ENCODE measurements at places on chromosomes 5 and 9.

GRCh38 chr9:108182950-108183381 is 672.8 kb downstream of the ACTL7B start:
- peak; percentile 19 for DNase-seq

GRCh38 chr9:5453004-5453403 is 2.7 kb downstream of the CD274 start:
- DNase-seq, result no peak

- DNase-seq, result no peak
These were observed 15.1 kb upstream of the PWWP2A start for GRCh38 chr5:160134332-160134731.

- DNase-seq, result peak; percentile 78
These were observed 4.5 kb downstream of the PRELID2 start for GRCh38 chr5:145830594-145830993.

- DNase-seq, result no peak
These were observed 207.6 kb upstream of the S1PR3 start for GRCh38 chr9:88783711-88784083.

GRCh38 chr9:130124085-130124860 is 47.9 kb upstream of the NCS1 start:
- no peak for DNase-seq

GRCh38 chr9:95284162-95285080 is 33.1 kb downstream of the FANCC start:
- DNase-seq, result peak; percentile 85

- peak; percentile 26 for DNase-seq
These were observed 864.6 kb upstream of the ACO1 start for GRCh38 chr9:31519826-31520225.

GRCh38 chr9:6873857-6874256 is 116.1 kb downstream of the KDM4C start:
- peak; percentile 54 for DNase-seq

DNA sequence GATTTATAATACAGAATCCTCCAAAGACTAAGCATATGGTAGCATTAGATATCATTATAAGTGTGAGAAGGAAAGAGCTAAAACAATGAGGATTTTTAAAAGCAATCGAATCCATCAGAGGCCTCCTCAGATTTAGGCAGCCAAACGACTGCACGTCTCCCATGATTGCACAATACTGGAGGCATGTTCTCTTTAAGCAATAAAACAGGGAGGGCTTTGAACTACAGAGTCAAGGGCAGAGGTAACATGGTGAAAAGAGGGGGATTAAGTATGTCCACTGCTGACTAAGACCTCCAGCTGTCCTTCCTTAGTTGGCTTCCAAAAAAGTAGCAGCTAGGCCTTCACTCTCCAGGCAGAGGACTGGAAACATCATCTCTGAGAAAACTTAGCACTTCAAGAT is 298.7 kb upstream of the RGMB start:
- DNase-seq, result peak; percentile 33

GRCh38 chr5:37308793-37309192 is 59.6 kb upstream of the CPLANE1 start:
- peak; percentile 90 for DNase-seq

GRCh38 chr9:130018265-130018664 is 24.7 kb downstream of the FNBP1 start:
- DNase-seq, result peak; percentile 61

GRCh38 chr9:2923766-2924379 is 80.0 kb upstream of the PUM3 start:
- no peak for DNase-seq

GRCh38 chr9:127943011-127943662 is 5.5 kb upstream of the DPM2 start:
- no peak for DNase-seq

GRCh38 chr5:96377167-96377566 is 55.9 kb downstream of the PCSK1 start:
- DNase-seq, result peak; percentile 18

DNA sequence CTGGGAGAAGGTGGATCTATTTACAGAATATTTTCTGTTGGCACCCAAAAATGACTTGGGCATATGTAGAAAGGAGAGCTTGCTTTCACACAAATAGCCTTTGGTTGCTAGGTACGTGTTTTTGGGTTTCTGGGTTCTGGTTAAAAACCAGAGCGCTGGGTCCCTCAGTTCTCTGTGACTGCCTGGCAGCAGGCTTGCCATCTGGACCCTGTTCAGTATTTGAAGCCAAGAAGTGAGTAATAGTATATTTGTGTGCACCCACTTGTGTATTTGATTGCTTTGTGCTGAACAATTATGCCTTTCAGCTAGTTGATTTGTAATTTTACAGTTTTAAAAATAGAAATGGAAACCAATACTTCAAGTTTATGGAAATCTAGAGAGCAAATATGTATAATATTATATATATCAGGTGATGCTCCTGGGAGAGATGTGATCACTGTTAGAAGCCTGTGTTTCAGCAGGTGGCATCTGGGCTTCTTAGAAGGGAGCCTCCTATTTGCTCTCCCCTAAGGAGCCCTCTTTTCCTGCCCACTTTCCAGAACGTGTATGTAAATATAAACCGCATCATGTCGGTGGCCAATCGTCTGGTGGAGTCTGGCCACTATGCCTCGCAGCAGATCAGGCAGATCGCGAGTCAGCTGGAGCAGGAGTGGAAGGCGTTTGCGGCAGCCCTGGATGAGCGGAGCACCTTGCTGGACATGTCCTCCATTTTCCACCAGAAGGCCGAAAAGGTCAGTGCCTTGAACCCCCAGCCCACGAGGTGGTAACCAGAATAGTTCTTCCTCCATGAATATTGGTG is 153.6 kb downstream of the TRIO start:
- DNase-seq, result no peak

- DNase-seq, result no peak
These were observed 626.3 kb upstream of the CCNG1 start for GRCh38 chr5:162811071-162811470.

DNA sequence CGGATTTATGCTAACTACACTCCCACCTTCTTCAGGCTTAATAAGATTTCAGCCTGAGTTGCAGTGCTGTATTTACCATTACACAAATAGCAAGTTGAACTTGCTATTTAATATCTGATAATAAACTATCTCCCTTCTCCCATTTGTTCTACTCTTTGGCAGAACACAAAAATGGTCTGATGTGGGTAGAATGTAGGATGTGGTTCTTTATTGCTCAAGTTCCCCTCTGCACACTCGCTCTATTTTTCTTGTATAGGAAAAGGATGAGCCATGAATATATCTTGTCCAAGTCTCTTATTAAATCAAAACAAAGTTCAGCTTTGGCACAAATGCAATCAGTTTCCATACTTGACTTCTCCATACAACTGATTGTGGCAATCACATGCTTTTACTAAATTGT is 37.2 kb upstream of the KIF2A start:
- no peak for DNase-seq

- DNase-seq, result no peak
These were observed 71.5 kb downstream of the COX7C start for GRCh38 chr5:86689103-86689729.

- no peak for DNase-seq
These were observed 11.5 kb upstream of the CARD19 start for GRCh38 chr9:93084471-93084881.

GRCh38 chr5:114185274-114185673 is 176.6 kb upstream of the KCNN2 start:
- peak; percentile 28 for DNase-seq

GRCh38 chr5:61758711-61759110 is 426.7 kb downstream of the ZSWIM6 start:
- DNase-seq, result no peak

- no peak for DNase-seq
These were observed 13.3 kb downstream of the UCK1 start for GRCh38 chr9:131517761-131518190.

GRCh38 chr5:146690880-146691355 is 174.9 kb upstream of the GPR151 start:
- DNase-seq, result no peak

DNA sequence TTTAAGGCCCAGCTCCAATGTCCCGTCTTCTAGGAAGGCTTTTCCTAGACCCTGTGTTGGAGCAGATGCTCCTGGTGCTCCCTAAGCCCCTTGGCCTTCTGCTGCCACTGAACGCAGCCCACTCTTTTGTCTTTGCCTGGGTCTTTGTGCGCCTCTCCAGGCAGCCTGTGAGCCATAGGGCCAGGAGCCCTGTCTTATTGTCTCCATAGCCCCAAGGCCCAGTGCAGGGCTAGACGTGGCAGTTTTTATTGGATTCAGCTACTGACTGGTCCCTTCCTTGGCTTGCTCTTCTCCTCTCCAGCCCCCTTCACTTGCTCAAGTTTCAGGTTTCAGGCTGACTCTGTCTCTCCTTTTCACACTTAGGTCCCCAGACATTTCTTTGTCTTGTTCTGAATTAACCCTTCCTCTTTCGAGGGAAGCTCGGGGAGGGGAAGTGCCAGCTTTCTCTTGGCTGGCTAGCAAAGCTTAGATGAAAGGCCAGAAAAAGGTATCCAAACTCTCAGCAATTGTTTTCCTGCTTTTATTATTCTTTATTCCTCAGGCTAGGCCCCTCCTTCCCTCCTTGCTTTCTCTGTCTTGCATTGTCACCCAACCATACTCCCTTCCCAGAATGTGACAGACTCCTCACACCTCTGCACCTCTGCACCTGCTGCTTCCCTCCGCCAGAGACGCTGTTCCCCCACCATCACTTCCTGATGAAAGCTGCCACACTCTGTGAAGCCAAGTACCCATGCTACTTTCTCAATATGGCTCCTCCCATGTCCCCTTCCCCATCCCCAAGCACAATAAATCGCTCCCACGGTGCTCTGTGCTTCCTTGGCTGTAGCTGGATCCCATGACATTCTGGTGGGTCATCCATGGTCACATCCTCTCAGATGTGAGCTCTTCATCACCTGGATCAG is 101.6 kb upstream of the CPEB4 start:
- no peak for DNase-seq

- no peak for DNase-seq
These were observed 9.7 kb downstream of the YTHDC2 start for GRCh38 chr5:113523168-113523567.

DNA sequence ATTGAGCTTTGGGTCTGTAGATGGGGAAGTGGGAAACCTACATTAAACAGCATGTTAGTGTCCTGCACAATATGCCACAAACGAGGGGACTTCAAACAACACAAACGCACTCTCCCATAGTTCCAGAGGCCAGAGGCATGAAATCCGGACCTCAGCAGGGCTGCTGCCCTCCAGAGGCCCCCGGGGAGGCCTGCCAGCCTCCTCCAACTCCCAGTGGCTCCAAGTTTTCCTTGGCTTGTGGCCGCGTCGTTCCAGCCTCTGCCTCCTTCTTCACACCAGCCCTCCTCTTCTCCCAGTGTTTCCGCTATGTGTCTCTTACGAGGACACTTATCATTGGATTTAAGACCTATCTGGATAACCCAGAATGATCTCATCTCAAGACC is 13.3 kb upstream of the COL5A1 start:
- DNase-seq, result no peak

DNA sequence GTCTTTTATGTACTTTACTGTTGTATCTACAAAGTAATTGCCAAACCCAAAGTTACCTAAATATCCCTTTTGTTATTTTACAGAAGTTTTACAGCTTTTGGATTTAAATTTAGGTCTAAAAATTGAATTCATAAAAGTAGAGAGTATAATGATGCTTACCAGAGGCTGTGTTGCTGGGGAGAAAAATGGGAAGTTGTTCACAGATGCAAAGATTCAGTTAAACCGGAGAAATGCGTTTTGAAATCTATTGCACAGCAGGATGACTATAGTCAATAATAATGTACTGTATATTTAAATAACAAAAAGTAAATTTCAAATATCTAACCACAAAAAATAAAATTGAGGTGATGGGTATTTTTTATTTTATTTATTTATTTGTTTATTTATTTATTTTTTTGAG is 2.6 kb upstream of the ANKRD18A start:
- no peak for DNase-seq

- DNase-seq, result no peak
These were observed 99.2 kb upstream of the BOD1 start for GRCh38 chr5:173715607-173716006.

DNA sequence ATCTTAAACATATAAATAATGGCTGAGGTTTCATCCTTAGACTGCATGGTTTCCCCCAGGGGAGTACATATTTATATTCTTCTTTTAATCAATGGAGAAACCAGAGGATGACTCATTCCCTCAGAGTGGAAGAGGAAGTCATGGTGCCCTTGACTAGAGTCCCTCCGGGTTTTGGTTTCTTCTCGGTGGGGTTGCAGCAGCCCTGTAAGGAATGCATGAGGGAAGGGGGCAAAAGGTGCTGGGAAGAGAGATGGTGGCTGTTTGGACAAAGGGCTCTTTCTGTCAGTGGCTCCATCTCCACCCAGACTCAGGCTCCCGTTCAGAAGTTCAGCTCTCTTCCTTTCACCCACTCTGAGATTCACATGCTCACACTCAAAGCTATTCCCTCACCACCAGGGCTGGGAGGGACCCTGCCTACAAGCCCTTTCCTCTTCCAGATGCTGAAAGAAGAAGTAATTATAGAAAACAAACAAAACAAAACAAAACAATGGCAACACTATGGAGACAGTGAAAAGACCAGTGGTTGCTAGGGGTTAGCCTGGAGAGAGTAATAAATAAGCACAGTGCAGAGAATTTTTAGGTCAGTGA is 129.8 kb upstream of the IL12B start:
- DNase-seq, result peak; percentile 58

DNA sequence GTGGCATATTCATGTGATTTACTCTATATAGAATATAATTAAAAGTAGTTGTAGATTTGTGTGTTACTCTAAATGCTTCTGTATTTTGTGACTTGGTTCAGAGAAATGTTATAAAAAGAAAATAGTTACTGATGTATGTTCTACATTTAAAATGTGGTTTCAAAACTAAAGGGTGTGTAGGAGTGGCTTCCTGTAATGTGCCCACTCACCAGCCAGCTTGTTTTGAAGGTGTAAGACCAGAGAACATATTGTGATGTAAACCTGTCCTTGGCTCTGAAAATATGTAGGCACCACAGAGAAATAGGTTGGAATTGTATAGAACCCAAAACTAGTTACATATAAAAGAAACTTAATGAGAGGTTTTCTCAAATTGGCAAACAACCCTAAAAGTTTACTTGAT is 51.2 kb upstream of the ARRDC3 start:
- DNase-seq, result no peak

GRCh38 chr9:83956436-83957247 is 23.4 kb downstream of the HNRNPK start:
- DNase-seq, result peak; percentile 56

GRCh38 chr5:133668458-133668857 is 56.1 kb upstream of the FSTL4 start:
- no peak for DNase-seq

DNA sequence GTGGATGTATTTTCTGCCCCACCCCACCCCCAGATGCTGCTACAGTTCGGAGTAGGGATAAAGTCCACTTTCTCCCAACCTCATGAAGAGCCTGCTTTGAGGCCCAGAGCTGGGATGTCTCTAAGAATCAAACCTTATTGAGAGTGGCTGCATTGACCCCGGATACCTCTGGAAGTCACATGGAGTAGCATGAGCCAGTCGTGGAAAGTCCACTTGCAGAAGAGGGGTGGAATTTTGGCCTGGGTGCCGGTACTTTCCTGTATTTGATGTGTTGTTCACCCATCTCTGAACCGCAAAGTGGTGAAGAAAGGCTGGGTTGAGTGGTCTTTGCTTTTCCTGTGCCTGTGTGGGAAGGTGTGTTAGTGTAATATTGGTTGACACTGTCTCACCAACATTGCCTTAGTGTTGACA is 3.7 kb downstream of the OTULIN start:
- DNase-seq, result no peak
